ENCODE measurements at places on chromosomes 1 and 21. TPM values are rescaled to one million over a fixed set of nuclear protein-coding genes. Genes with fewer than 3 reads are reported as not detected.

GRCh38 chr1:238658763-238659162, 727.6 kb upstream of the CHRM3 start:
- no peak for DNase-seq

DNA sequence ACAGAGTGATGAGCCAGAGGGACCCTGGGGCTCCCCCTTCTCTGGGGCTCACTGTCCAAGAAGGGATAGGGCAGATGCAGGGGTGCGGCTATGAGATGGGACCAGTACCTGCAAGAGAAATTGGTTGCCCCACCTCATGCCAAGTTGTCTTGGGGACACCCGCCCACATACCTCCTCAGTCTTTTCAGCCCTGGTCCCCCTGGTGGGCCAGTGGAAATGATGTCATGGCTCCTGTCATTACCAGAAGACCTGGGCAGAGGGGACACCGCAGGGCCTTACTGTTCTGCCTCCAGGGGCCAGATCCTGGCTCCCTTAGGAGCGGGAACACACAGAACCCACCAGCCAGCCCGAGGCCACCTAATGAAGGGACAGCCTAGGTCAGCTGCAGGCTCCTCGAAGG, 63.2 kb downstream of the CDK18 start:
- no peak for DNase-seq

- DNase-seq = no peak
Measured at GRCh38 chr1:218207194-218207593, 77.9 kb upstream of the RRP15 start.

DNA sequence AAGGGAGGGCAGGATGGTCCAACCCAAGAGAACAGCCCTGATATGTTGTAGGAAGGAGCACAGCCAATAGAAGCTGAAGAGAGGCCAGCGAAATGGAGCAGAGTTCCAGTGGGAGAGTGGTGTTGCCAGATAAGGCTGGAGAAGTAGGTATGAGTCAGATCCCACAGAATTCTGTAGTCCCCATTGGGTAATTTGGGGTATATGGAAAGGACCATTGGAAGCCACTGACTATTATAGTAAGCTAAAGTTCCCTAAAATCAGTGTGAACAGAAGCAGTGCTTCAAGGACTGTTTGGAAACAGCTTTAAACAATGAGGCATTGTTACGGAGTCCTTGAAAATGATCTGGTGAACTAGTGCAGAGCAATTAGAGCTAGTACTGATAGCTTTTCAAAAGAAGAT, 63.0 kb downstream of the DISP1 start:
- no peak for DNase-seq

GRCh38 chr1:93713341-93713740, 31.7 kb upstream of the BCAR3 start:
- no peak for DNase-seq

GRCh38 chr1:41777695-41778094, 141.0 kb downstream of the HIVEP3 start:
- no peak for DNase-seq

DNA sequence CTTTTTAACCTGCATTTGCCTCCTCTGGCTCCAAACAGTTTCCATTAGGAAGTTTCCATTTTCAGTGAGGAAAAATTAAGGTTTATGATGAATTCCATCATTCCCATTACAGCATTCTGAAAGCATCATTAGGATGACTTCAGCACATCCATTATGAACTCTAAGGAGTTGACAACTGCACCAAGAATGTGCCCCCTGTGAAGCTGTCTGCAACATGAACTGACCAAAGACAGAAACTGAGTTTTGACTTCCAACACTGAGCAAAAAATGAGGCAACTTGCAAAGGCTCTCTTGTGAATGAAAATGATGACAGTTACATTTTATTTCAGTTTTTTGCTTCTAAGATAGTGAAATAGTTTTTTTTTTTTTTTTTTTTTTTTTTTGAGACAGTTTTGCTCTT, 18.3 kb upstream of the KCNE1 start:
- no peak for DNase-seq

Gene TIE1
- 45.3 TPM for polyA plus RNA-seq

Gene RNU1-1
- polyA plus RNA-seq = not detected

DNA sequence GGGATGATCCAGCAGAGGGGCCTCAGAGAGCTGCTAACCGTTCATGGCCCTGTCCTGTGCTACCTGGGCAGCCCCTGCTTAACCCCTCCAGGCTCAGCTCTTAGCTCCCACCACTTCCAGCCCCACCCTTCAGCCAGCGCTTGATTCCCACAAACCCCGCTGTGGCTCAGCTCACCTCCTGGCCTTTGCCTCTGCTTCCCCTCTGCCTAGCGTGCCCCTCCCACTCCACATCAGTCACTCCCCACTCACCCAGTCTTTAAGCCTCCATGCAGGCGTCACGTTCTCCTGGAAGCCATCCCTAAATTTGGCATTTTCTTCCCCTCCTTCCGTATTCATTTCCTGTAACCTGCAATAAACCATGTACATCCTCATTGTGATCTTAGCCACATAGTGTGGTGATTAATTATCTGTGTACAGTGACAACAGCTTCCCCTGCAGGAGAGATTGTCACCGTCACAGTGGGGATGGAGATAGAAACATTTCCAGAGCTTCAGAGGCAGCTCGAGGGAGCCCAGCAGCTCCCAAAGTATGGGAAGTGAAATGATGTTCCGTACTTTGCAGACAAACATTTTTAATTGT, 65.5 kb downstream of the EPHB2 start:
- no peak for DNase-seq

DNA sequence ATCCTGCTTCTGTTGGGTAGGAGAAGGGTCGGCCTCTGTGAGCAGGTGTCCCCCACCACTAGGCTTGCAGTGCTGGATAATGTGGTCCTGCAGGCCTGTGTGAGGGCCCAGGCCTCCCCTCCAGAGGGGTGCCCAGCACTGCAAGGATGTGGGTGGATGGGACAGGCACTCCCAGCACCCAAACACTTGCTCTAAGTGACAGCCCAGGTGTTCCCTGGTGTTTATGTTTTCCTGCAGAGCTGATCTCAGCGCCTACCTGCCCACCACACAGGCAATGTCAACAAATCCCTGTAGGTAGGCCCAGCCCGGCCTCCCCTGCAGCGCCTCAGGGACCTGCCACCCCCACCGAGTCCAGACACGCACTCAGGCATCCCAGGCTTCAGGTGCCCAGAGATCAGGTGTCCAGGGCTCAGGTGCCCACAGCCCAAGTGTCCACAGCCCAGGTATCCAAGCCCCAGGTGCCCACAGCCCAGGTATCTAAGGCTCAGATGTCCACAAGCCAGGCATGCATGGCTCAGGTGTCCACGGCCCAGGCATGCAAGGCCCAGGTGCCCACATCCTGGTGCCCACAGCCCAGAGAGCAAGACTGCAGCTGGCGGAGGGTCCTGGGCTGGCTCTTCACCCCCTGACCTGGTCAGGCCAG, 59.2 kb downstream of the WNT9A start:
- no peak for DNase-seq

DNA sequence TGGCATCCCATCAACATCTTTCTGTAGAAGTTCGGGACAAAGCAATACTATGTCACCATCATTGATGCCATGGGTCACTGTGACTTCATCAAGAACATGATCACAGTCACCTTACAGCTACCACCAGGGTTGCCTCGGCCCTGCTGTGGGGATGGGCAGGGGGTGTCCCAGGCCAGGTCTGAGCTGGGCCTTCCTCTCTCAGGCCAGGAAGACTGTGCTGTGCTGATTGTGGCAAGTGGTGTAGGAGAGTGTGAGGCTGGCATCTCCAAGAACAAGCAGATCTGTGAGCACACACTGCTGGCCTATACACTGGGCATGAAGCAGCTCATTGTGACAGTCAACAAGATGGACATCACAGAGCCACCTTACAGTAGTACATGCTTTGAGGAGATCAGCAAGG, 20.9 kb upstream of the RPL11 start:
- no peak for DNase-seq

Gene TCHH
- polyA plus RNA-seq = 0.07 TPM

DNA sequence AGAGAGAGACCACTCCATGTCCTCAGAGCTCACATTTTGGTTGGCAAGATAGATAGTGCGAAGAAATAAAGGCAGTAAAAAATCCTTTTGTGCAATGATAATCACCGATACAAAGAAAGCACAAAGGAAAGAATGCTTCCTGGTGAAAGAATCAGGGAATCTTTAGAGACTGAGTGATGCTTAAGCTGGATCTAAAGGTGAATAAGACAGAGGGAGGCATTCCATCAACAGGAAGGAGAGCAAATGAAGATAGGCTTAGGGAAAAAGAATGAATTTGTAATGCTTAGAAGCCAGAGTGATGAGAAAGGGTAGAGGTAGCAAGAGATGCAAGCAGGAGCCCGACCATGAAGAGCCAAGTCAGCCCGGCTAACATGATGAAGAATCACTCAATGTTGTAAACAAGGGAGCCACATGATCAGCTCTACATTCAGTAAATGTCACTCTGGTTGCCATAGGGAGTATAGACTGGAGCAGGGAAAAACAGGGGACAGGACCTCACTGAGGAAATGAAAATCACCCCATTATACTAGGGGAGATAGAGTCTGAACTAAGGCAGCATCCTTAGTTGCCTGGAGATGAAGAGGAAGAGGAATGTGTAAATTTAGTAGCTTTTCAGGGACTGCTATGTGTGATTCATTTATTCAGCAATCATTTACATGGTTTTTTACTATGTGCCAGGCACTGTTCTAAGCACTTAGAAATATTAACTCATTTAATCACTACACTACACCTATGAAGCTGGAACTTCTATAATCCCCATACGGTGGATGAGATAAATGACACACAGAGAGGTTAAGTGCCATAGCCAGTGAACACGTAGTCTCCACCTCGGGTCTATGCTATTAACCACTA, 402.6 kb upstream of the NFIA start:
- DNase-seq = no peak

DNA sequence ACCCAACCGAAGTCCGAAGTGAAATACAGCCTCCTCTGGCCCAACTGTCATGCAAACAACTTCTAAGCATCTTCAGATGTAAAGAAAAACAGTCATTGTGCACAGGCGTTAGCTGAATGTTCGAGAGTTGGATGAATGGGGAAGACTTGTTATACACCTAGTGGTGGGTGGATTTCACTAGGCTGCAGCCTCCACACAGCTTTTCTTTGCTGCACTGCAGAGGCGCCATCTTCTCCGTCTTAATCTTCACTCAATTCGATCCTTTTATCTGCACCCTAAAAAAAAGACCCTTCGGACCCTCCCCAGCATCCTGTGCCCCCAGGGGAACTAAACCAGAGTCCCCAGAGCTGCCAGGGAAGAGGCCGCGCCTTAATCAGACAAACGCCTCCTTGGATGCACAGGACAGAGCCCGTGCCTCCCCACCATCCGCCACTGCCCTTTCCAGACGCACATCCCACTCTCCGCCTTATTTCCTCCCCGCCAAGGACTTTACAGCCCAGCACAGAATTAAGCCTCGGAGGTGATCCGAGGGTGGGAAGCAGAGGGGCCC, 1.4 kb downstream of the APP start:
- DNase-seq = no peak

DNA sequence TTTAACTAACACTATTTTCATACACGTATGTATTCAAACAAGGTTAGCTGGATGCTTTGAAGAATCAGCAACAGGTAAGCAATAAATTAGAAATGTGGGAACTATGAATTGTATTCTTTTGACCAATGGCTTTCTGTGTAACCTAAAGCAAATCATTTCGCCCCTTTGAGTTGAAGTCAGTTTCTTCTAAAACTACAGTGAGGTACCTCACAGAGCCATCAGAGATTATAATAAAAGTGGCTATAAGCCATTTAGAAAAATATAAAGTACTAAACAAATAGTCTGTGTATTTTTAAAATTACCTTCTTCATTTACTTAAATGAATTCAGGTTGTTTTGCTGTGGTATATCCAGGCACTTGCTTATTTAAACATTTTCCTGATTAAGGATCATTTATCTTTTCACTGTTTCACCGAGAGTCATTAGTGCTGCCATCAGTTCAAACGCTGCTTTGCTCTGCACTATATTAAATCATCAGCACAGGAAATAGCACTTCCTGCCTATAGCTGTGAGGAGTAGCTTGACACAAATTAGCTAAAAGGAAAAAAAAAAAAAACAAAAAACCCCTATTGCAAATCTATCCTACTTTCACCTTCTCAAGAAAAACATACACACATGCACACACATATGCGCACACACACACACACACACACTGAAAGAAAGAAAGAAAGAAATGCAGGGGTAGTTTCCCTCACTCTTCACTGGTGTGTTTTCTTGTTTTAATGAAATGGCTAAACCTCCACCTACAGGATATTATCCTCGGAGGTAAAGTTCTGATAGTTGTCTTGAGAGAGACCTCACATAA, 39.8 kb upstream of the C1orf105 start:
- DNase-seq = no peak

GRCh38 chr1:64515427-64515826, 45.5 kb downstream of the CACHD1 start:
- no peak for DNase-seq

Gene SYTL1
- polyA plus RNA-seq = 10.4 TPM

DNA sequence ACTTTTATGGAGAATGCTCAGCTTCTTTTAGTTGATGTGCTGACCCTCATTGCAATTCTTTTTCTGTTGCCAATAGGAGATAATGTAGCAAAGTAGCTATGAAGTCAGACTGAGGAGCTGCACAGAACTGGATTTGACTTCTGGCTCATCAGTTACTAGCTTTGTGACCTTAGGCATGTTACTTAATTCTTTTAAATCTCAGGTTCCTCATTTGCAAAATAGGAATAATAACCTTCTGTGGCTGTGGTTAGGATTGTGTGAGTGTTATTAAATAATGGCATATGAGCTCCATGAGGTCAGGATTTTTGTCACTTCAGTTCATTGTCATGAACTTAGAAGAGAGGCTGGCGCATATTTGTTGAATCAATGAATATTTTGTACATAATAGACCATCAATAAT, 237.6 kb upstream of the SGIP1 start:
- DNase-seq = no peak

Gene ZNF695
- 2.7 TPM for polyA plus RNA-seq

Gene CNST
- polyA plus RNA-seq = 22.2 TPM

GRCh38 chr1:221040691-221041285, 161.5 kb downstream of the HLX start:
- DNase-seq = no peak

Gene KCNJ6
- 0.49 TPM for polyA plus RNA-seq

GRCh38 chr21:29342363-29342957, 43.7 kb downstream of the BACH1 start:
- no peak for DNase-seq

Gene OR14K1
- not detected for polyA plus RNA-seq

DNA sequence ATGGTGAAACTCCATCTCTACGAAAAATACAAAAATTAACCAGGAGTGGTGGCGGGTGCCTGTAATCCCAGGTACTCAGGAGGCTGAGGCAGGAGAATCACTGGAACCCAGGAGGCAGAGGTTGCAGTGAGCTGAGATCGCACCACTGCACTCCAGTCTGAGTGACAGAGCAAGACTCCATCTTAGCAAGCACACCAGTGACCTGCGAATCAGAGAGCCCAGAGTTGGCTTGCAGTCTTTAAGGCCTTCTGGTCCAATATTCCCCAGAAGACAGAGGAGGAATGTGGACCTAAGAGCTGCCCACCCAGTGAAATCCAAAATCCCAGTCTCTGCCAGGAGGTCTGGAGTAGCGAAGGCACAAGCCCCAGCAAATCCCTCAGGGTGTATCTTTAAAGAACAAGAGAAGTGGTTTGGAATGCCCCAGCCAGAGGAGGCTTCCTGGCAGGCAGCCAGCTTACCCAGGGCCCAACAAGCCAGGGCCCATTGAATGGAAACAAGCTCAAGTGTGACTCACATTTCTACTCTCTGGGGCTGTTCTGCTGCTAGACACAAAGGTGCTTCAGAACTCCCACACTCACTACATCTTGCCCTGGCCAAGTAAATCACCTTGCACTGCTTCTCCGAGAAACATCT, 23.9 kb downstream of the GPR161 start:
- no peak for DNase-seq

Gene DNAJC28
- 5.9 TPM for polyA plus RNA-seq

GRCh38 chr1:183282101-183282855, 96.2 kb downstream of the LAMC2 start:
- no peak for DNase-seq
